ENCODE measurements at places on chromosomes 12 and 14.

DNA sequence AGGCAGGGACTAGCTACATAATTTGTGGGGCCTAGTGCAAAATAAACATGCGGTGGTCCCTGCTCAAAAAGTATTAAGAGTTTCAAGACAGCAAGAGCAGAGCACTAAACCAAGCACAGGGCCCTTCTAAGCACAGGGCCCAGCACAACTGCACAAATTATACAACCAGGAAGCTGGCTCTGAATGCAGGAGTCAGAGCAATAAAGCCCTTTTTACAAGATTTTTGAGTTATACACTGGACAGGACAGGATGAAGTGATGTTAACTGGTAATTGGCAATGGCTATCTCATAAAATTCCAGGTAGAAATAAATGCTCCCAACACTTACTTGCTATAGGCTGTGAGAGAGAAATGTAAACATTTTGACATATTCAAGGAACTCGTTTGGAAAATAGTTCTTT, 86.2 kb upstream of the GPHB5 start:
- DNase-seq = no peak

GRCh38 chr12:132129007-132129406, 15.1 kb downstream of the DDX51 start:
- DNase-seq = no peak

DNA sequence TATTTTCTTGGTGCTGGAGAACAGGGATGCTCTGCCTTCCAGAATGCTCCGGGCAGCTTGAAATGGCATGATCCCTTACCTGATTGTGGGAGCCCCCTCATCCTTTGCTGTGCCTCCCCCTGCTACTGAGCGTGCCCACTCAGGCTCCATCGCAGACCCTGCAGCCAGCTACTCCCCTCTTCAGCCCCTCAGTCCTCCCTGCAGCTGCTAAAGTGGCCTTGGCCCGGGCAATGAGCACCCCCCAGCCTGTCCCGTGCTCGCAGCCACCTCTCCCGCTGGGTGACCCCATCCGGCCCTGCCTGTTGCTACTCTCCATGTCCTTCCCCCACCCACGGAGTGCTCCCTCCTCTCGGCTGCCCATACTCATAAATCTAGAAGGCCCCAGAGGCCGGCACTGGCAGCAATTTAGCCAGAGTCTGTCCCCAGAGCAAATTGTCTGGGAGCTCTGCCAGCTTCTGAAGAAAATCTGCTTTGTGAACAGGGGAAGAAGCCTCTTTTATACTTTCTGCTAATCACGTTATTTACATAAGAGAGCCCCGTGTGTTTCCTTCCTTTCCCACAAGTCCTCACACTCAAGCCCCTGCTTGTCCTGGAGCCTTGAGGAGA, 143.7 kb upstream of the FRMD6 start:
- DNase-seq = peak; percentile 84

DNA sequence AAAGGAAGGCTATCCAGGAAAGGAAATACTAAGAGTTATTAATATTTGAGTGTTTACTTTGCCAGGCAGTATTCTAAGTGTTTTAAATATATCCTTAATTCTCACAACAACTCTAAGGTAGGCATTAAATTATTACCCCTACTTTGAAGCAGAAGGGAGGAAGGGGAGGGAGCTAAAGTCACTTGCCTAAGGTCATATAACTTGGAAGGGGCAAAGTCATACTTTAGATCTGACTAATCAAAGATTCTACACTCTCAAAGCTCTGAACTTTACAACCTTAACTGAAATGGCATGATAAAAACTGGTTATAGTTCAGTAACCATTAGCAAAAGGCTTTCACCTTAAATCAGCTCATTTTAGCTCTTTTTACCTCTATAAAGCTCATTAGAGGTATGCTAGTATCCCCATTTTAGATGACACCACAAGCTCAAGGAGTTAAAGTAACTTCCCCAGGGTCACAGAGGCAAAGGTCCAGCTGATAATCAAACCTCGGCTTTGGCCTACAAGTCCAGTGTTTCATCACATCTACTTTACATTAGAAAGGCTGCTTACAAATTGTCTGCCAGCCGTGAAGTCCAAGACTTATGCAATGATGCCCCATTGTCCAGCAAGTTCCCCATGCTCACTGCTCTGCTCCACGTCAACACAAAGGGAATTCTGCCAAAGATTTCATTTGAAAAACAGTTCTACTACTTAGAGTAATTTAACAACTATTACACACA, 223.9 kb downstream of the MED13L start:
- peak; percentile 77 for DNase-seq

DNA sequence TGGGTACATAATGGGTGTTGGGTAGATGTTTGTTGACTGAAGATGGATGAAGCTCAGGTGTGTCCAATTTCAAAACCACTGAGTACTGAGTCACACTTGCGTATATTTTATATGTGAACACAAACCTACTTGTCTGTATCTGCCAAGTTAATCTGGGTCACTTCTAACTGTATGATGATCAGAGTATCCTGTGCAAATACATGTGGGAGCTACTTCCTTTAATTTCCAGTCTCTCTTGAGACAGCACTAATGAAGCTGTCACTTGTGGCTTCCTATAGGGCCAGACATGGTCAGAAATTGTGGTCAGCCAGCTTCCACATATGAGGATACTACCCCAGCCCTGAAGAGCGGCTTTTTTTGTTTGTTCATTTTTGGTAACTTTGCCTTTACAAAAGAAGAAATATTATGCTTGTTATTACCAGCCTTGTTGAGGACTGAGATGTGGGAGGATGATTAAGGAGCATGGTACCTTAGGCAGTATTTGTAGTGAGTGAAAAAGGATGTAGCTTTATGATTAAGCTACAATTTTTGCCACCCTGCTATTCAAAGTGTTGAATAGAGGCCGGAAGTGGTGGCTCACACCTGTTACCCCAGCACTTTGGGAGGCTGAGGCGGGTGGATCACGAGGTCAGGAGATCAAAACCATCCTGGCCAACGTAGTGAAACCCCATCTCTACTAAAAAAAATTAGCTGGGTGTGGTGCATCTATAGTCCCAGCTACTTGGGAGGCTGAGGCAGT, 32.4 kb downstream of the PLXNC1 start:
- DNase-seq = no peak

DNA sequence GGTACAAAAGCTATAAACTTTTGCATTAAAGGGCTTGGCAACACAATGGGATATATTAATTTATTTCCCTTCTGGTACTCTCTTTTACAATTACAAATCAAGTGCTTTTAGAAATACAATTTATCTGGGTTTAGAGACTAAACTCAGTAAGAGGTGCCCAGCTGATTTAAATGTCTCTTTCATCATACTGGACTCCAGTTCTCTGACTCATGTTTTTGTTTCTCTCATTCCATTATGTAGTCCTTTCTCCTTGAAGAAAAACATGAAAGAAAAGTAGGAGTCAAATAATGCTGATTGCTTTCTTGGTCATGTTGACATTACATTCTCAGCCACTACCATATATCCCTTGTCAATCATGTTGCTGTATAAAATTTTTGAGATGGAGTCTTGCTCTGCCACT, 36.3 kb upstream of the CFL2 start:
- DNase-seq = peak; percentile 74

DNA sequence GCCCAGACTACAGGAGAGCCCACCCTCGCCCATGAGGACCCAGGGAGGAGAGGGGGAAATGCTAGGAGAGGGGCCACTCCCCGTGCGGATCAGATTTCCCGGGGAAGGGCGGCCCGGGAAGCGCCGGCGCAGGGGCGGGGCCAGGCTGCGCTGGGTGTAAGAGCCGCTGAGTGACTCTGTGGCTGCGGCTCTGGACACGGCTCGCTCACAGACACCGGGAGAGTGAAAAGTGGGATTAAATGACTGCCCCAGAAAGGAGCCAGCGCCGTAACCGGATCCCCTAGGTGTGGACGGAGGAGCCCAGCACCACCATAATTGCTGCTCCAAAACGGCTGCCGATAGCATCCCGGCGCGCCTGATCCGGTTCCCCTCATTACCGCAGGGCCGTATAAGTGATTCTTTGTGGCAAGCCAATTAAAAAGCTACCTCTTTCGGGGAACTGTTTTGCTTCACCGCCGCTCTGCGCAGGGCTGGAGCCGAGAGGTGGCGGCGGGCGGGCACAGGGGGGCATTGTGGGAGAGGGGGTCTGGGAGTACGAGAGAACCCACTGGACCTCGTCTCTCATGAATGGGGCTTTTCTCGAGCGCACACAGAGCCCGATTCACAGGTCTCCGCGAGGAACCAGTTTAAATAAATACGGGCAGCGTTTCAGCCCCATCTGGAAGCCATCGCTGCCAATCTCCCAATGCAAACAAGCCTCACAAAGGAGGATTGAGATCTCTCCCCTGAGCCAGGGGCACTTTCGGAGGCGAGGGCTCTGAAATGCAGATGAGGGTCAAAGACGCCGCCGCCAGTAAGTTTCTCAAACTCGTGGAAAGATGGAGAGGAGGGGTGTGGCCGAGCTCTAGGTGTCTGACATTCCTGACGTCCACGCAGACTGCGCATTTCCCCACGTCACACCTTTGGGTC, 2.5 kb downstream of the COL2A1 start:
- DNase-seq = peak; percentile 69

DNA sequence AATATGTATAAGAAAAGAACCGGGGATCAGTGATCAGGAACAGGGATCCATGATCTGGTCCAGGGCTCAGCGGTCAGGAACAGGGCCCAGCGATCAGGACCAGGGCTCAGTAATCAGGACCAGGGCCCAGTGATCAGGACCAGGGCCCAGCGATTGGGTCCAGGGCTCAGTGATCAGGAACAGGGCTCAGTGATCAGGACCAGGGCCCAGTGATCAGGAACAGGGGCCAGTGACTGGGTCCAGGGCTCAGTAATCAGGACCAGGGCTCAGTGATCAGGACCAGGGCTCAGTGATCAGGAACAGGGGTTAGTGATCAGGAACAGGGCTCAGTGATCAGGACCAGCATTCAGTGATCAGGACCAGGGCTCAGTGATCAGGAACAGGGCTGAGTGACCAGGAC, 56.3 kb downstream of the TMEM121 start:
- peak; percentile 7 for DNase-seq

DNA sequence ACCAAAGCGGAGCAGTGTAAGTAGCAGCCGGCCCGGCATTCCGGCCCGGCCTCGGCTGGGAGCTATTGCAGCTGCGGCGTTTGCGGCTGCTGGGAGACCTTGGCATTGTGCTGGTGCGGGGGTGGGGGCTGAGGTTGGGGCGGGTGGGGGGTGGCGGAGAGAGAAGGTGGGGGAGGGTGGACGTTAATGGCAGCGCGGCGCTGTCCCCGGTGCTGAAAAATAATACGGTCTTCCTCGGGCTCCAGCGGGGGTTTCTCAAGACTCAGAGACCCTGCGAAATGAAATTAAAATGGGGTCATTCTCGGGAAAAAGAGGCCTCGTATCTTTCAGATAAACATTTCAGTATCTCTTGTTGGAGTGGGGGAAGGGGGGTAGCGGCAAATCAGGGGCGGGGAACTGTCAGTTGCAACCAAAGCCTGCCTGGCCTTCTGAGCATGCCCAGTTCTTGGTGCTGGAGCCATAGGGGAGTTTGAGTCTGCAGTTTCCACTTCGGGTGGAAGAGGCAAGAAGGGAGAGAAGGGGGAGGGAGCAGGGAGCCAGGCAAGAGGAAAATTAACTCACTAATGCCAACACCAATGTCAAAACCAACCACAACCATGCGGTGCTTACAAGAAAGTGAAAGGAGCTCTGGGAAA, 414 bp downstream of the UNC79 start:
- DNase-seq = peak; percentile 53

GRCh38 chr12:111448846-111449790, 43.4 kb downstream of the SH2B3 start:
- DNase-seq = no peak

DNA sequence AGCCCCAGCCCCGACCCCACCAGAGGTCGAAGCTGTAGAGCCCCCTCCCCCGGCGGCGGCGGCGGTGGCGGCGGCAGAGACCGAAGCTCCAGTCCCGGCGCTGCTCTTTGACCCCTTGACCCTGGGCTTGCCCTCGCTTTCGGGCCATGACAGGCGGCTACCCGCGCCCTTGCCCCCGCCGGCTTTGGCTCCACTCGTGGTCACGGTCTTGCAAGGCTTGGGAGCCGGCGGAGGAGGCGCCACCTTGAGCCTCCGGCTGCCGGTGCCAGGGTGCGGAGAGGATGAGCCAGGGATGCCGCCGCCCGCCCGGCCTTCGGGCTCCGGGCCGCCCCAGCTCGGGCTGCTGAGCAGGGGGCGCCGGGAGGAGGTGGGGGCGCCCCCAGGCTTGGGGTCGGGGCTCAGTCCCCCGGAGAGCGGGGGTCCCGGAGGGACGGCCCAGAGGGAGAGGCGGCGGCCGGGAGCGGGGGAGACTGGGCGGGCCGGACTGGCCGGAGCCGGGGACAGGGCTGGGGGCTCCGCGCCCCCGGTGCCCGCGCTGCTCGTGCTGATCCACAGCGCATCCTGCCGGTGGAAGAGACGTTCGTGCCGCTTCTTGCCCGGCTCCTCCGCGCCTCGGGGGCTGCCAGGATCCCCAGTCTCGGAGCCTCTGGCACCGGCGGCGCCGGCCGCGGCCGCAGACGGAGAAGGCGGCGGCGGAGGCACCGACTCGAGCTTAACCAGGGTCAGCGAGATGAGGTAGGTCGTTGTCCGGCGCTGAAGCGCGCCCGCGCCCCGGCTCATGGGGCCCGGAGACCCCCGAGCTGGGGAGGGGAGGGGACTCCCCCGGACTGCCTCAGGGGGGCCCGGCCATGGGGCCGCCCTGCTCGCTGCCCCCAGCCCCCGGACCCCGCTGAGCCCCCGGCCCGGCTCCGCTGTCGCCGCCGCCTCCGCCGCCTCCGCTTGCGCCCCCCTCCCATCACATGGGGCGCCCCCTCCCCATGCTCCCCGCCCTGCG, 778 bp downstream of the AGAP2 start:
- peak; percentile 61 for DNase-seq

DNA sequence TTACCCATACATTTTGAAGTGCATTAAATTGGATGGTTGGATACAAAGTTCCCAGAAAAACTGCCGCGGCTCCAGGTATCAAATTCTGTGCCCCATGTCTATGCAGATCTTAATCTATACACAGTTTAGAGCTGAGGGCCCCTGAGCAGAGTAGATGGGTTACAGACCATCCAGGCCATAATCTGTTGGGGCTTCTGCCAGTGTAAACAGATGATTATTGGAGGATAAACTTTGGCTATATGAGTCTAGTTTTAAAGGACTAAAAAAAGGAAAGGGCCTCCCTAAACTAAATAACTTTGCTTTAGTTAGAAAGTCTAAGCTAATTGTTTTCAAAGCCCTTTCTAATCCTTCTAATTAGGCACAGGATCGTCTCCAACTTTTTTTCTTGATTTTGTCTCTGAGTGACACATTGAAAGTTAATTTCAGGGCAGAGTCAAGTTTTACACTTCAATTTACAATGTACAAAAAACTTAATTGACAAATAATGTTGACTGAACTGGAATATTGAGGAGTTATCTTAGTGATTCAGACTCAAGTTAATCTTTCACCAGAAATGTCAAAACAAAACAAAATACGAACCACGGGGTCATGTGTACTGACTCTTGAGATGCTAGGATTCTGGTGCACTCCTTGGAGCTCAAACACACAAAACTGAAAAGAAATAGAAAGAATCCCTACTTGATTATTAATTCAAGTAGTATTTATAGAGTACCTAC, 133.9 kb upstream of the SCAF11 start:
- peak; percentile 13 for DNase-seq

DNA sequence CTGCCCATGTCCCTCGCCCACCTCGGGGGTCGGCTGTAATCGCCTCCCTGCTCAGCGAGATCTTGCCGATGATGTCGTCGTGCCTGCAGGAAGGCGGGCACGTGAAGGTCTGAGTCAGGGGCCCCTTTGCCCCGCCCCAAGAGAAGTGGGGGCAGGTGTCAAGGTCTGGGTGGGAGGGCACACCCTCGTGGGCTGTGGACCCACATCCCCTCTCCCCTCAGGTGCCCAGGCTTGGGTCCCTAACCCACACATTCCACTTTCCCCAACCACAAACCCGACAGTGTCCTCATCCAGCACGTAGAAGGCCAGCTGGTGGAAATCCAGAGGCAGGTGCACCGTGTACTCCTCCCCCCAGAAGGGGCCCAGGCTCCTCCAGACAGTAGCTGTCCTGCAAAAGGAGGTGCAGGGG, 7.8 kb downstream of the RASAL1 start:
- no peak for DNase-seq

- DNase-seq = no peak
Observed at GRCh38 chr12:60333461-60333860, 737.6 kb downstream of the SLC16A7 start.

Measured in astrocyte of the hippocampus (primary cell).